NCI-H510A (cell line): ENCODE measurements at places on chromosomes 2 and 18.

DNA sequence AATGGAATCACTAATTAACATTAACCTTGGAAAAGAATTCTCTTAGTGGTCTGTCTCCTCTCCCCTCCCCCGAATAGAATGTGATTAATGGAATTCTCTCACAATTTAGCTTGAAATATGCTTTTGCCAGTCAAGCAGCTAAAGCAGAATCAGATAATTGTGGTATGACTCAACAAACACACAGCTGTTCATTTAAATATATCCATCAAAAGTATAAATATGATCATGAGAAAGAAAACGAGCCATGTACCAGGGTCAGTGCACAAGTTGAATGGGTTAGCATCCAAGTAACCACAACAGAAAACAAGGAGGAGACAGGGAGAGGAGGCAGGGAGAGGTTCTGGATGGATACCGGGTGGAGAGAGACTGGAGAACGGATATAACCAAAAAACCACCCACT lies 66.9 kb downstream of the ACVR1 start:
- DNase-seq: no peak

- no peak for DNase-seq
These were observed 55.3 kb upstream of the HK2 start for GRCh38 chr2:74778381-74779264.

- DNase-seq: no peak
These were observed 285.7 kb downstream of the EPHA4 start for GRCh38 chr2:221286406-221286805.

GRCh38 chr2:60819155-60819862 lies 62.1 kb upstream of the REL start:
- no peak for DNase-seq

GRCh38 chr2:147469471-147469870 lies 375.4 kb upstream of the ACVR2A start:
- no peak for DNase-seq

DNA sequence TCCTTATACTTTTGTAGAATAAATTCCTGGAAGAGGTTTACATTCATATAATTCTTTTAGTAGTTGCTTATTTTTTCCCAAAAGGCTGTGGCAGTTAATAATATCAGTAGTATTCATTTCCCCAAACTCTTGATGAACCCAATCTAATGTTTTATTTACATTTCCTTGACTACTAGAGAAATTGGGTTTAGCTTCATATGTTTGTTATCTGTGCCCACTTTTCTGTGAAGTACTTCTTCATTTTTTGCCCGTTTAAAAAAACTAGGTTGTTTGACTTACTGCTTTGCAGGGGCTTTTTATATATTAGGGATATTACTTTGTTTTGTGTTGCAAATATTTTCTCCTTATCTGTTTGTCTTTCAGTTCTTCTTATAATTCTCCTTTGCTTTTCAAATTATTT lies 17.2 kb downstream of the RALB start:
- no peak for DNase-seq
